Right forelimb (tissue), 1 donor: ENCODE measurements at places on chromosomes 11 and 22.

DNA sequence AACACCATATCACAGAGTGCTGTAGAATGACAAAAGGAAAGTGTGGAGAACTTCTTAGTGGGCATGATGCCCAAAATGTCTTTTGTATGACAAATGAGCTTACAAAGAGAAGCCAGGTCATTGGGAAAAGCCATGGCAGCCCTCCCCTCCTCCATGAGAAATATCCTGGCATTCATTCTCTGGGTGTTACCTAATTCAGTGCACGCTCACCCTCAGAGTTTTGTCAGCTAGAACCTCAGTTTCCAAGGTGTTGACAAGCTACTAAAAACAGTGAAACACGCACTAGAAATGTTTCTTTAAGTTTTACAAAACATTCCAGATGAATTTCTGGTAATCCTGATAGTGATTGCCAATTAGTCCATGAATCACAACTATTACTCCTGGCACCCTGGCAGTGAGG is 105.4 kb upstream of the FSHB start:
- no peak for DNase-seq

GRCh38 chr22:38792833-38793232 is 1.1 kb downstream of the DNAL4 start:
- no peak for DNase-seq

DNA sequence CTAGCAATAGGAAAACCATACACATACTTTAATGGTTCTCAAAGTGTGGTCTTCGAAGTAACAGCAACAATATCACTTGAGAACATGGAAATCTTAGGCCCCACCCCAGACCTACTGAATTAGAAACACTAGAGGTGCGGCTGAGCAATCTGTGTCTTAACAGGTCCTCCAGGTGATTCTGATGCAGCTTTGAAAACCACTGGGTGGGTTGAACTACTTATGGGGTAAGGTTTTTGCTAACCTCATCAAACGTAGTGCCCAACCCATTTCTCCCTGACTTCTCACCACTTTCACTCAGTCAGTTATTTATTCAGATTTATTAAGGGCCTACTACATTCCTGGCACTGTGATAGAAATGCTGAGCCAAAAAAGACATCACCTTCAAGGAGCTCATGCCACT is 3.7 kb downstream of the MPZL2 start:
- DNase-seq, result no peak

GRCh38 chr11:5967708-5968107 is 586 bp downstream of the OR56A5 start:
- no peak for DNase-seq

DNA sequence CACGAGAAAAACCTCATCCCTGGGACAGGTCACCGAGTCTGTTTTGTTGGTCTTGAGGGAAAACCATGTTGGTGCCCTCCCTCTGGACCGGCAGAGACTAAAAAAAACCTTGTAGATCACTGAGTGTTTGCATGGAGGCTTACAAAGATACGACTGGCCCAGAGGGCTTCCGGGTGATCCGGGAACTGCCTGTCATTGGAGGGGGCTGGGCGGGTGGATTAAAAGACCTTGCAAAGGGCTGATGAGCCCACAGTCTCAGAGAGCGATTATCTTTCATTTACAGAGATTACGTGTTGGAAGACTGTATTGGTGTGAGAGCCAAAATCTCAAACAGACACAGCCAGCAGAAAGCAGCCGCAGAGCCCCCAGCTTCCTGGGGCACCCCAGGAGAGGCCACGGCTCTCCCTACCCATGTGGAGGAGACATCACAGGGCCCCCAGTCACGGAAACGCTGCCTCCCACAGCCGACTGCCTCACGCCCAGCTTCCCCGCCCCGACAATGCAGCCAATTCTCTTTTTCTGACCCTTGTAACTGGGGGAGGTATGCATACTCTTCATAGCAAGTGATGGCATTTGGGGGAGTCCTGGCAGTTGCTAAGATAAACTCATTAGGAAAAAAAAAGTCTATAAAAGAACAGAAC is 426.4 kb downstream of the CTTN start:
- DNase-seq, result no peak

- no peak for DNase-seq
These were observed 102.4 kb downstream of the LRRC32 start for GRCh38 chr11:76568139-76568538.

- DNase-seq, result no peak
These were observed 7.4 kb upstream of the MDK start for GRCh38 chr11:46373787-46374740.

GRCh38 chr11:41457216-41458014 is 2.0 kb downstream of the LRRC4C start:
- DNase-seq, result no peak

DNA sequence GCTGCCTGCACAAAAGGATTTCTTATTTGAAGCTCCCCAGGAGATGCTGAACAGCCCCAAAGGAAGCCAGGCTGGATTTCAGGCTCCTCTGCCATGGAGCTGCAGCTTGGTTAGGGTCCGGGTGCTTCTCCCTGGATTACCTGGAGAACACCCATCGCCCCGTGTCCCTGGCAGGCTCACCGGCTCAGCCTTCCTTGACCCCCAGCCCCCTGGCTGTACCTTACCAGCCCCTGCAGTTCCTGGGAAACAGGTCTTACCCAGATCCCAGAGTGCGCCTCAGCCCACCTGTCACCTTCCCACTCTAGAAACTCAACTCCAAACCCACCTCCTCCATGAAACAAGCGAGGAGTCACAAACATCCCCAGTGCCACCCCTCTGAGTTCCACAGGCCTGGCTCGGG is 45.3 kb upstream of the CD5 start:
- no peak for DNase-seq

DNA sequence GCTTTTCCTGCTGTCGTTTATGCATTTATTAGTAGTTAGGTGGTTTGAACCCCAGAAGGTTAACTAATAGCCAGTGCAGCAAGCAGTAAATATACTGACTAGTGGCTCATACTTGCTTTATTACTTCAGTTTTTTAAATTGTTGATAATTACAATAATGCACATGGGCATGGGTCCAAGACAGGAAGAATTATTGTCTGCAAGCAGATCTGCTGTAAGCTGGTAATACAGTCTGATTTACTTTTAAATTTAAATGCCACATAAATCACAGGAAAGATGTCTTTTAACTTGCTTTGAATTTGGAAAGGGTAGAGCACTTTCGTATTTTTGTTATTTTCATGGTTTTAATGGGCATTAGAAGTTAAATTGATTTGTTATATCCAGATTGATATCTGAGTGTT is 27.1 kb downstream of the APLP2 start:
- DNase-seq, result no peak

- DNase-seq, result no peak
These were observed 3.2 kb upstream of the TMPRSS13 start for GRCh38 chr11:117932426-117932825.

GRCh38 chr11:117220999-117221774 is 10.7 kb downstream of the PCSK7 start:
- peak; percentile 72 for DNase-seq

- no peak for DNase-seq
These were observed 5.1 kb downstream of the PDXP start for GRCh38 chr22:37663521-37664140.

DNA sequence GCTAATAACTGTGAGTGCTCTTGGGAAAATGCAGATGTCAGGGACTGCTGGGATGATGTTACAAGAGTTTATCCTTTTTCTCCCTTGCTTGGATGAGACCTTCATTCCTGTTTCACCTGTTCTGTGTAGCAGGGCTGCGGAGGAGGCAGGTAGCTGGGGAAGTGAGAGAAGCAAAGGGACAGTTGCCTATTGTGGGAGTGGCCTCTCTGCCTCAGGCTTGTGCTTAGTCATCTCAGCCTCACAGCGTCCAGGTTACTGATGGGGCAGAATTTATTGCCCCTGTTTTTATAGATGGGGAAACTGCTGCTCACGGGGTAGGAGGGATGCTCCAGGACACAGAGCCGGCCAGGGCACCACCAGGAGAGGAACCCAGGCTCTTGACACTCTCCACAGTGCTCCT is 1.7 kb downstream of the STX3 start:
- no peak for DNase-seq

- no peak for DNase-seq
These were observed 152.5 kb downstream of the FBXO7 start for GRCh38 chr22:32627091-32627490.

DNA sequence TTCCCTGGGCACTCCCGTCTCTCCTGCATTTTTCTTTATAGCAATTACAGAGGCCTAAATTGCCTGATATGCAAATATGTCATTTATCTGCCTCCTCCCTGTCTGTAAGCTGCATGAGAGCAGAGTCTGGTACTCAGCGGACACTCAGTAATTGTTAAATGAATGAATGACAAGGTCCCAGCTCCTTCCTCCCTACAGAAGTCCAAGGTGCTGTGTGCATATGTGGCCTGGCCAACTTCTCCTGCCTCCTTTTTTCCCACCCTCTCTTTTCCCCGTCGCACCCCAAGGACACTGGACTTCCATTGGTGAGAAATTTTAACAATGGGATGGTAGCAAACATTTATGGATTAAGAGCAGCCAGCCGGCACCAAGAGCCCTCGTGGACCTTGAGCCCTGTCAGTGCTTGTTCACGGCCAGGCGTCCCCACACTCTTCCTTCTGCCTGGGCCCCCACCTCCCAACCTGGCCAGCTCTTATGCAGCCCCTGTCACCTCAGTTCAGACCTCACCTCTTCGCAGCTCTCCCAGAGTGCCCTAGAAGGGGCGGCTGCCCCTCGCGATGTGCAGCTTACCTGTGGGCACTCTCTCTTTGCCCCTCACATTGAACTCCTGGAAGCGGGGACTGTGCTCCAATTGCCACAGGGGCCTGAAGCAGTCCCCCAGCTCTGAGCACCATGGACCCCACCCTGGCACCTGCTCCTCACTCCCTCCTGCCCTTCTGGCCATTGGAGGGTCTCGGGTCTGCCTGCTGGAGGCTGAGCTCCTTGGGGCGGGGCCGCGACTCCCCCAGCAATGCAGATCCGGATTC is 1.5 kb downstream of the TMPRSS6 start:
- no peak for DNase-seq

- DNase-seq, result peak; percentile 18
These were observed 76.4 kb upstream of the SHISAL1 start for GRCh38 chr22:44389181-44389580.

DNA sequence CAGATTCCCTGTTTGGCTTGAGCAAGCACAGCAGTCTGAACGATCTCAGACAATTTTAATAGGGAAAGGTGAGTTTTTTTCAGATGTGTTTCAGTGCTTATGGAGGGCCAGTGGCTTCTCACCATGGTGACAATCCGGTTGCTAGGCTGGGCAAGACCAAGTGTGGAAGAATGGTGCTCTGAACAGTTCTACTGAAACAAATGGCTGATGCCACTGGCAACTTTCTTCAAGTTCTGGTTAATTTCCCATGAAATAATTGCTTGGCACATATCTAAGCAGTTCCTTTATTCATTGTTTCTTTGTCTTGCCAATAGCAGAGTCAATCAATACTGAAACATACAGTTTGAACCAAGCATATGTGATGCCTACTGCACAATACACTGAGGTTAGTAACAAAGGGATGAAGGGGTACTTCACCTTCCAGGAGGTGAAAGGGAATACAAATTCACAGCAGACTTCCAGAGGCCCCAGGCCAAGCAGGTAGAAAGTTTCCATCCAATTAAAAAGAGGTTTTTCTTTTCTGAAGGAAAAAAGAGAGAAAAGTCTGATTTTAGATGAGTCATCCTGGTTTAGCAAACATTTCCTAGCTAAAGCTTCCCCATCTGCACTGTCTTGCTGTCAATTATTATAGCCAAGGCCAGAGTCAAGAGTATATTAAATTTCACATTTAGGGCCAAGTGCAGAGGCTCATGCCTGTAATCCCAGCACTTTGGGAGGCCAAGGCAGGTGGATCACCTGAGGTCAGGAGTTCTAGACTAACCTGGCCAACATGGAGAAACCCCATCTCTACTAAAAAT is 21.2 kb upstream of the NDUFC2 start:
- DNase-seq, result no peak

GRCh38 chr11:110331626-110332025 is 35.2 kb upstream of the RDX start:
- no peak for DNase-seq

- DNase-seq, result peak; percentile 75
These were observed 428 bp downstream of the SCN3B start for GRCh38 chr11:123653827-123654565.

DNA sequence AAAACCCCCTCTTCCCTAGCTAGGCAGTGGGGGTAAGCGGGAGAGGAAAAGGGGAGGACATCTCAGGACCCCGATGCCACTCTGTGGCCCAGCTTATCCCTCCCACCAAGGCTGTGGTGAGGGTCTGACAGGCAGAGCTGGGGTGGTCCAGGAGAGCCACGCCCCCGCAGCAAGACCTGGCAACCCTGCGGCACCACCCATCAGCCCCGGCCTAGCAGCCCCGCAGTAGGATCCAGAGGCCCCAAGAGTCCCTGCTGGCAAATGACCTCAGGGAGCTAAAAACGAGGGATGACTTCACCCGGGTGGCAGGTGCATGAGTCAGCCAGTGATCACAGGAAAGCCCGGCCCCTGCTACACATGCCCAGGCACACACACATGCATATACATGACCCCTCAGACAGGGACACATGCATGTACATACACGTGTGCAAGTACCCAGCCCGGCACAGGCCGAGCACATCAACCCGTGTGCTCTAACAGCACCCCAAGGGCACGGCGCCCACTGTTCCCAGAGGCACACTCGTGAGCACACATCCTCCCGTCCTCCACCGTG is 32.3 kb downstream of the ARVCF start:
- DNase-seq, result no peak

DNA sequence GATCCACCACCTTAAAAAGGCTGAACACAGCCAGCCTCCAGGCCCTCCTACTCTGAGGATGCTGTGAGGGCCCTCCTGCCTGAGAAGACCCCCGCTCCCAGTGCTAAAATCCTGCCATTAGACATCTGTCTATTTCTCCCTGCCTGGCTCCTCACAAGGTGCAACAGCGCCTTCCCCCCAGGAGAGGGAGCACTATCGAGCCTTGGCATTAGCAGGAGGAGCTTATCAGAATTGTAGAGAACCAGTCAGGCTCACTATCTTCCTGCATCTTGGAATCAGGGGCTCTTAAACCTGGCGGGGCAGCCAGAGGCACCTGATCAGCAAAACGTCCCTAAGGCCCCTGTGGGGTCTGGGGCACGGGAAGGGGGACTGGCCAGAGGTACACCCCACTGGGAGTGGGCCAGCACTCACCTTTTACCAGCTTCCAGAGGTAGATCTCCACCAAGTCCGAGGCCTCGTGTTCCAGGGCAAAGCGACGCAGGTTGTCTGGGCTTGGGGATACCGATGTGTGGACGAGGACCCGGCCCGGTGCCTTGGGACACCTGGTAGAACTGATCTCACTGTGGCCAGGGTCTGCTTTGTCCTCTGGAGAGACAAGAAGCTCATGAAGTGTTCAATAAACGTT is 28.7 kb downstream of the CHRDL2 start:
- DNase-seq, result peak; percentile 74

- DNase-seq, result no peak
These were observed 26.3 kb upstream of the ISX start for GRCh38 chr22:35039625-35040024.

DNA sequence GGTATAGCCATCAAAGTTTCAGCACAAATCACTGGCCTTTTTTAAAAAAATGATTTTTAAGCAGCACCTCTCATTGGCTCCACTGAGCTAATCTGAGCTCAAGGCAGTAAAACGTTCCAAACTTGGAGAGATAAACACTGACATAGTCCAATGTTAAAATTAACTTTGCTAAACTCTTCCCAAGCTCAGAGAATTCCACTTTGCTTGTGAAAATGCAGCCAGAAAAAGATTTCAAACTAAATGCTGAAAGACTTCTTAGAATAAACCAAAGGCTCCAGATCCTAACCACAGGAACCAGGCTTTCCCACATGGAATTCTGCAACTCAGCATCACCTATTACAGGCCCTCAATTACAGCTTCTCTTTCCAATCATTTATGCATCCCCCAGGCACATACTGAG is 84.7 kb upstream of the GDPD4 start:
- no peak for DNase-seq
